ENCODE measurements at places on chromosomes 16 and 17.
A peak's percentile ranks its signal among the peaks of the same experiment; 100 is the strongest.

- no peak for DNase-seq
Observed at GRCh38 chr17:5118219-5118618, 2.4 kb downstream of the USP6 start.

DNA sequence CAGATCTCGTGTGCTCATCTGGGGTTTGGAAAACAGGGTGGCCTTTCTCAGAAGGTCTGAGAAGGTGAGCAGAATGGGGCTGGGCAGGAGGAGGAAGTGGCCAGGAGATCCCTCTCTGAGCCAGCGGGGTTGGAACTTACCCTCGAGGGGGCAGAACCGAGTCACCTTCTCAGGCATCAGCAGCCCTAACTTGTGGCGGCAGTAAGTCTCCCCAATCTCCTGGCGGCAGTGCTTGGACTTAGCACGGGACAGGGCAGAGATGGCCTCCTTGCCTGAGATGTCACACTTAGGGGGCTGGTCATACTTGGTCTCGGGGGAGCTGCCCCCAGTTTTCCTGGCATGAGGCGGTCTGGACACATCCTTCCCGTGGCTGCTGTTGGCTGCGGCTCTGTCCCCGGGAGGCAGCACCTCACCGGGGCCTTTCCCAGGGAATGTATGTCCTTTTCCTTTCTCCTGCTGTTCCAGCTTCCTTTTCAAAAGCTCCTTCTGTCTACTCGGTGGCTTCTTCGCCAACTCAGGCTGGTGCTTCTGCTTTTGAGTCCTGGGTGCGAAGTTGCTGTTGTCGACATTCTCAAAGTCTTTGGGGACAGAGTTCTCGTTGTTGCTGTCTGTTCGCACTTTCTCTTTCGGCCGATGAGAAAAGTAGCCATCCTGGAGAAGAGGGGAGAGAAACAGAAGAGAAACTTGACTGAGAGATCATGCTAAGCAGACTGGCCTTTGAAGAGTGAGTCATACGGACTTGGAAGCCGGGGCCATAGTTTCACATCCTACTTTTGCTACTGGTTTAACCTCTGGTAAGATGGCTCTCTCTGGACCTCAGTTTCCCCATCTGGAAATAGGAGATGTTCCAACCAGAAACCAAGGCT is 211.7 kb downstream of the XYLT1 start:
- no peak for DNase-seq

DNA sequence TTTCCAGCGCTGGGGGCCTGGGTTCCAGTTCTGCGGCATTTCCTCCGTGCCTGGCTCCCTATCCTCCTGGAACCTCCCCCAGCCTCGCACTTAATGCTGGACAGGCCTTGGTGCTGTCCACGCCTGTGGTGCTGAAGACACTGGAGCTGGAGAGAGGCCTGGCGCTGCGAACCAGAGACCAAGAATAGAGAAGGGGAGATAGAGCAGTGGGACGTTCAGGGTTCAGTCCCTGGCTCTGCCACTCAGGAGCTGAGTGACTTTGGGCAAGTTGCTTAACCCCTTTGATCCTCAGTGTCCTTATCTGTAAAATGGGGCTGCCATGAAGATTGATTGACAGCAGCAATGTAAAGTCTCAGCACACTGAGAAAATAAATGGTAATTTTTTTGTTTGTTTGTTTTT is 11.9 kb downstream of the SBK1 start:
- DNase-seq, result peak; percentile 21

GRCh38 chr16:54724346-54724925 is 206.2 kb upstream of the IRX5 start:
- DNase-seq, result no peak

DNA sequence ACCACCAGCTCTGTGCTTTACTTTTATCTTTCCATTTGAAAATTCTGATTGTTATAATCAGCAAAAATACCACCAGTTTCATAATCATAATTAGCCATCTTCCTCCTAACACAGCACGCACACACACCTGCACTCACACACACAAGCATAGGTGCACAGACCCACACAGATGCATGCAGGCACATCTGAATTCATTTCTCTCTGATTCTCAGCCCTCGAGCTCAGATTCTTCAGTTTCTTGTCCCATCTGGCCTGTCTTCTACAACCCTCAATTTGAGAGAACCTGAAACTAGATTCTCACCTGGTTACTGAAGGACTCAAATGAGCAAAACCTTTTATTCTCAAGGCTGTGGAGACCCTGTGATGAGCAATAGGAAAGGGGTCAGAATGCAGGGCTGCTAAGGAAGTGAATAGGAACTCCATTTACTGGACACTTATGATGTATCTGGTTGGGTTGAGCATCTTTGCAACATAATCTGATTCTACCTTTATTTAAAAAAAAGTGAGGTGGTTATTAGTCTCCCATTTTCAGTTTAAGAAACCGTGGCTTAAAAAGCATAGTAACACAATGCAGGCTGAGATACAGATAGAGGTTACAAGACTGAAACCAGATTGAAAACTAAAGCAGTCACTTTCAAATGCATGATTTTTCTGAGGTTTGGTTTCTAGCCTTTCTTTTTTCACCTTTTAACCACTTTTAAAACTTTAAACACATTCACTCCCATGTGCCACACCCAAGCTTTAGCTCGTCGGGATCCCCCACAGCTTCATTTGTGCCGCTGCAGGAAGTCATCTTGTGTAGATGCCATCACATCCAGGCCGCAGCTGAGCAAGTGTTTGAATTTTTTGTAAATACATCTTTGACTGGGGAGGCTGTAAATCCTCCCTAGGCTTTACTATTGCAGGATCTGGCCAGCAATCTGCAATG is 9.4 kb downstream of the KRT33A start:
- DNase-seq, result no peak

GRCh38 chr16:85762970-85763369 is 12.1 kb upstream of the C16orf74 start:
- no peak for DNase-seq

GRCh38 chr17:69508814-69509213 is 94.3 kb downstream of the MAP2K6 start:
- DNase-seq, result no peak

- no peak for DNase-seq
Observed at GRCh38 chr16:68526143-68526781, 12.8 kb upstream of the ZFP90 start.

GRCh38 chr17:80441598-80442322 is 26.8 kb downstream of the ENDOV start:
- no peak for DNase-seq

GRCh38 chr17:81884520-81884919 is 6.9 kb downstream of the ALYREF start:
- no peak for DNase-seq

DNA sequence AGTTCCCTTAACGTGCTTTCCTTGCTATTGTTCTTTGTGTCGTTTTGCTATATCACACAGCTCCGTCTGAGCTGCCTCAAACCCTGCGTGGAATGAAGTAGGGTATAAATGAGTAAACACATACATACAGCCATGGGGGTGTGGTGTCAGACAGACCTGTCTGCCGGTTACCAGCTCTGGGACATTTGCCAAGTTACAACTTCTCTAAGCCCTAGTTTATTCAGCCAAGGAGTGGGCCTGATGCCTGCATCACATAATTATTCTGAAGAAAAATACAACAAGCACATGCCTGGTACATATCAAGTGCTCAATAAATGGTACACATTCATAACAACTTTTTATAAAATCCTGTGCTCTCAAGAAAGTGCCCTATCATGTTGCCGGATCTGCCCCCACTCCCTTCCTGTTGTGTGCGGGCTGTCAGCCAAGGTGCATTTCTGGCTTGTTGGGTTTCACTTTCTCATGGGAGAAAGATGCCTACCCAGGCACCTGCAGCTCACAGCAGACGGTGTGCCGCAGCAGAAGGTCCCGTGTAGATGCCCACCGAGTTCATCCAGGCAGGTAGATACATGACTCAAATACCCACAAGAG is 30.5 kb downstream of the SMPD3 start:
- no peak for DNase-seq

- no peak for DNase-seq
Observed at GRCh38 chr17:72399023-72399607, 278.3 kb downstream of the SOX9 start.

GRCh38 chr17:19706791-19707727 is 9.3 kb downstream of the SLC47A2 start:
- no peak for DNase-seq

GRCh38 chr16:88919936-88920335 is 53.5 kb upstream of the PABPN1L start:
- DNase-seq, result no peak

DNA sequence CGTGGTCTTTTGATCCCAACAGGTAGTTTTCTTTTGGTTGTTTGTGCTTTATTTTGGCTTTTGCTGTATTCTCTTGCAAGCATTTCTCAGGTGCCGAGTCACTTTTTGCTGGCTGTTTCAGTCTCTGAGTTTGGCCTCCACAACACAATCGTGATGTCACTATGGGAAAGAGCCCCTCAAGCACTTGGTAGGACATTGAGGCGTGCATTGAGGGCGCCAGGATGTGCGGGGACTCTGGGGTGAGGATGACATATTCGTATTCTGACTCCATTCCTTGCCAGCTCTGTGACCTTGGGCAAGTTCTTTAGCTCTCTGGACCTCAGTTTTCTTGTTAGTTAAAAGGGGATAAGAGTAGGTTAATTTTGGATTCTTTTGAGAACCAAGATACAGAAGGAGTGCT is 13.0 kb downstream of the KSR1 start:
- DNase-seq, result no peak
